NCI-H2029 treated with DMSO at 0.1 percent for 48 hours (cell line): ENCODE measurements at places on chromosomes 2 and 18.

GRCh38 chr2:8196316-8196715 is 485.5 kb upstream of the ID2 start:
- no peak for DNase-seq

DNA sequence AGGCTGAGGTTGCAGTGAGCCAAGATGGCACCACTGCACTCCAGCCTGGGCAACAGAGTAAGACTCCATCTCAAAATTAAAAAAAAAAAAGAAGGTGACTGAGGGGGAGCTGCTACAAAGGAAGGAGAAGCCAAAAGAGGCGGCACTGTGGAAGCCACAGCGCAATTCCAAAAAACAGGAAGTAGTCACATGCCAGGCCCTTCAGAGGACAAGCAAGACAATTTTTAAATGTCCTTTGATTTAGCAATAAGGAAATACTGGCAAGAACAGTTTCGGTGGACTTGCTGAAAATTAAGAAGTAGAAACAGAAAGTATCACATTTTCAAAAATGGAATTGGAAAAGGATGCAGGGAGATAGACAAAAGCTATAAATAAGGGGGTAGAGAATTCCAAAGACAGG is 122.8 kb downstream of the OSBPL1A start:
- no peak for DNase-seq

DNA sequence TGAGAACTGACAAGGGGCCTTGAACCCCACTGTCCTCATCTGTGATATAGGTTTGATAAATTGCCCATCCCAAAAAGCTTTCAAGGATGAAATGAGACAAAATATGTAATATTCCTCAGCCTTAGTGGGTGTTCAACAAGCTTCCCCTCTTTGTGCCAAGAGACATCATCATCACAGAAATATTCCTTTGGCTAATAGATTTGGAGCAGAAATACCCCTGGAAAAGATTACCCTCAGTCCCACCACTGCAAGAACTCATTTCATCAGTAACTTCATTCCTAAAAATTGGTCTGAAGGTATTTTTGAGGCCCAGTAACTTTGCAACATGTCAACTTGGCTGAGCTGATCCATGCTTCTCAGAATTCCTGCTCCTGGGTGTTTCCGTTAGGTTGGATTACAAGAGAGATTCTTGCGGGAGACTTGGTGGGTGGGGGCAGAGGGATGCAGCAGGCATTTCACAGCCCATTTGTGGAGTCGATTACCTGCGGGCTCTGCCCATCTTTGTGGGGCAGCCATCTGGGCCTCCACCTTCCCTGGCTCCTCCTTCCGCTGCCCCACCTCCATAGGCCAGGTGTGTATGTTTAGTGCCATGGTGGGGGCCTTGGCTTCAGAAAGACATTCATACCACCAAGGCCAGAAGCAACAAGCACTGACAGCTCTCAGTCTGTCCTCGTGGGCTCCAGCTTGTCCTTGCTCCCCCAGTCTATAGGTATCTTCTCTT is 263.9 kb downstream of the GLI2 start:
- no peak for DNase-seq

DNA sequence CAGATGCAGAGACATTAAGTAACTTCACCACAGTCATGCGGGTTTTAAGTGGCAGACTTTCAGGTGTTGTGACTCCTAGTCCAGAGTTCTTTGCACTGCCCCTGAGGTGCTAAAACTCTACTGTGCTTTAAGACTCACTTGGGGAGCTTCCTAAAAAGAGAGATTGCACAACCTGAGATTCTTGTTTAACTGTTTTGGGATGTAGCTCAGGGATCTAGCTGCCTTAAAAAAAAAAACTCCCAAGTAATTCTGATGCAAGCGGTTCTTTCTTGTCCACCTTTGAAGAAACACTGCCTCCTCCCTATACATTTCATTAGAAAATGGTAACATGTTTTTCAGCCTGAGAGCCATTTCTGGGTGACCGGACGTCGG is 13.0 kb downstream of the IL37 start:
- DNase-seq = no peak

DNA sequence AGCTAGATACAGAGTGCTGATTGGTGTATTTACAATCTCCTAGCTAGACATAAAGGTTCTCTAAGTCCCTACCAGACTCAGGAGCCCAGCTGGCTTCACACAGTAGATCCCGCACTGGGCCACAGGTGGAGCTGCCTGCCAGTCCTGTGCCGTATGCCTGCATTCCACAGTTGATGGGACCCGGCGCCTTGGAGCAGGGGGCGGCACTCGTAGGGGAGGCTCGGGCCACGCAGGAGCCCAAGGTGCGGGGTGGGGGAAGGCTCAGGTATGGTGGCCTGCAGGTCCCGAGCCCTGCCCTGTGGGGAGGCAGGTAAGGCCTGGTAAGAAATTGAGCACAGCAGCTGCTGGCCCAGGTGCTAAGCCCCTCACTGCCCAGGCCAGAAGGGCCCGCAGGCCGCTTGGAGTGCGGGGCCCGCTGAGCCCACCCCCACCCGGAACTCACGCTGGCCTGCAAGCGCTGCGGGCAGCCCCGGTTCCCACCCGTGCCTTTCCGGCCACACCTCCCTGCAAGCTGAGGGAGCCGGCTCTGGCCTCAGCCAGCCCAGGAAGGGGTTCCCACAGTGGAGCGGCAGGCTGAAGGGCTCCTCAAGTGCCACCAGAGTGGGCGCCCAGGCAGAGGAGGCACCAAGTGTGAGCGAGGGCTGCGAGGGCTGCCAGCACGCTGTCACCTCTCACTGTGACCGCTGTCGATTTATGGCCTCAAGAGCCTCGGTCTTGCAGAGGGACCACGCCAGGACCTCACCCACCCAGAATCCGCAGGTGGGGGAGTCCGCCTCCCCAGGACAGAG is 76.5 kb downstream of the MEX3C start:
- no peak for DNase-seq

GRCh38 chr2:166494140-166494624 is at the start of gene SCN7A:
SCN7A (minus strand) TSS chr2:166494249; CDS start chr2:166477696, 16,553 bp downstream.
- DNase-seq = peak; percentile 18

- no peak for DNase-seq
These were observed 28.0 kb upstream of the SCYGR1 start for GRCh38 chr2:227415538-227416424.

GRCh38 chr2:232927793-232928550 is 57.9 kb downstream of the SNORC start:
- DNase-seq = no peak

- DNase-seq = no peak
These were observed 248.9 kb downstream of the GLI2 start for GRCh38 chr2:120984452-120985173.

GRCh38 chr2:240126731-240127130 is 9.4 kb downstream of the COPS9 start:
- DNase-seq = no peak

- no peak for DNase-seq
These were observed 27.8 kb upstream of the REL start for GRCh38 chr2:60853531-60853930.

GRCh38 chr2:219448776-219449341 is 14.2 kb downstream of the SPEG start:
- DNase-seq = no peak

DNA sequence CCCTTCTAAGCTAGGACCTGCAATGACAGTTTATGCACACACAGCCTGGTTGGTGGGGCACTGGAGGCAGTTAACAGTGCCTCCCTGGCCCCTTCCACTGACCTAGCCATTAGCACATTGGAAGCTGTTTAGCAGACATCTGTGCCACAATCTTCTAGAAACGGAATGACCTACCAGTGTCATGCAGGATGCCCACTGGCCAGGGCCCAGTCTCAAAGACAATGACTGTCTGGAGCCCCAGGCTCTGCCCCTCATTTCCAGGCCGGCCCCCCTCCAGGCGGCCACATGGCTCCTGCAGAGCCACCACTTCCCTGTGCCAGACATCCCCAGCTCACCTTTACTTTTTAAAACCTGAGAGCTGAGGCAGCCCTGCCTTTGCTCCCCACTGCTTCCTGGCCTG is 123.5 kb upstream of the CAPN13 start:
- DNase-seq = no peak

DNA sequence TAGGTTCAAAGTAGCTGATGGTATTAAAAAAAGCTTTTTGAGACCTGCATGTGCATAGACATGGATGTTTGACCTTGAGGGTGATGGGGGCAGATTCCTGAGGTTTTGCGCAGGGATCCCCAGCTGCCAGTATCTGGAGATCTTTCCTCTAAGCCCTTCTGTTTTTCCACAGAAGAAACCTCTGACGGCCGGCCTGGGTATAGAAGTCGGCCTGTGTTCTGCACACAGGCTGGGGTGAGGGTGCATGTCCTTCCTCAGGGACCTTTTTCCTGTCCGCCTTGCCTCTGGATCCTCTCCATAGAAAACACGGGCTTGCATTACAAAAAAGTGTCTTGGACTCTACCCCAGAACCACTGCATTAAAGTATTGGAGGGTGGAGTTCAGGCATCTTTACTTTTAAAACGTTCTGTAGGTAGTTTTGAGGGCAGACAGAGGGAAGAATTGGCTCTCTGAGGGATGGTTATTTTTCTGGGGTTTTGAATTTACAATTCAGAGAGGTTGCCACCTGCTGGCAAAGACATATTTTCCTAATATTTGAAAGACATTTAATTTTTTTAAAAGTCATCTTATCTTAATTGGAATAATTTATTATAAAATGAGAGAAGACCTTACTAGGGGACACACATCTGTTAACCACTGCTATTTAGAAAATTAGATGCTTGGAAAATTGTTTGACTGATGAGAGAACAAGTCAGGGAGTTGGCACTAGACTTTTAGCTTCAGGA is 350.6 kb downstream of the DCDC2C start:
- no peak for DNase-seq

GRCh38 chr2:239046822-239047221 is 198.9 kb downstream of the TWIST2 start:
- no peak for DNase-seq

GRCh38 chr2:60095202-60095815 is 458.1 kb downstream of the BCL11A start:
- DNase-seq = no peak

GRCh38 chr2:100146657-100146960 is 4.2 kb upstream of the AFF3 start:
- DNase-seq = no peak

DNA sequence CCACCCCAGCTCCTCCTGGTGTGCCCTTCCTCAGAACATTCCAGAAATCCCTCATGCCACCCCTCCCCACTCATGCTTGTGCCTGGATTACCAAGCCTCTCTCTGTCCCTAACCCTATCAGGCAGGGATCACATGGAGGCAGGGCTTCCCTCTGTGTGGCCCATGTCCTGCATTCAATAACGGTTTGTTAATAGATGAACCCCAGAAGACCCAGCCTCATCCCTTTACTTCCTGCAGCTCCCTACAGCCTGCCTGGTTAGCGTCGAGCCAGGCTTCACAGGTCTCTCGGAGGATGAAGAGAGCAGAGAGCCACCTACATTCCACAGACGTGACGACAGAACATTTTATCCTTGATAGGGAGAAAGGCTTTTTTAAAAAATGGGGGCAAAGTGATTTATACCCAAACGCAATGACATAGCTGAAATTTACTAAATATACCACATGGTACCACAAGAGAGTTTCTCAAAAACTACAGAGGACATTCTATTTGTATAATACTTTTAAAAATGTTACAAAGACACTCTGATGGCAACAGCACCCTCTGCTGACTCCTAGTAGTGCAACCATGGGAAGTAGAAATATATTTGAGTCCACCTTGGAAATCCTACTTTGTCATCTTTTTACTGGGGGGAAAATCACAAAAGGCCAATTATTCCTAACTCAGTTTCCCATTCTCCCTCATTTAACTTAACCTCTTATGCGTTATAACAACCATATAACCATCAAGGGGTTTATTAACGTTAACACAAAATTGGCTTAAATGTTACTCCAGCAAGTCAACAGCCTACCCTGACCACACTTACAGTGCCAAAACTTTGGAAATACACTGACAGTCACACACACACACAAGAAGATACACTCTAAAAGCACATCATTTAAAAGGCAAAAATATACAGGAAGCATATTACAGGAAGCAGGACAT is 30.7 kb downstream of the FBXO15 start:
- DNase-seq = no peak

GRCh38 chr2:55163274-55163721 is 68.8 kb downstream of the CLHC1 start:
- no peak for DNase-seq

- DNase-seq = no peak
These were observed 665.2 kb upstream of the NRXN1 start for GRCh38 chr2:51697095-51697494.

DNA sequence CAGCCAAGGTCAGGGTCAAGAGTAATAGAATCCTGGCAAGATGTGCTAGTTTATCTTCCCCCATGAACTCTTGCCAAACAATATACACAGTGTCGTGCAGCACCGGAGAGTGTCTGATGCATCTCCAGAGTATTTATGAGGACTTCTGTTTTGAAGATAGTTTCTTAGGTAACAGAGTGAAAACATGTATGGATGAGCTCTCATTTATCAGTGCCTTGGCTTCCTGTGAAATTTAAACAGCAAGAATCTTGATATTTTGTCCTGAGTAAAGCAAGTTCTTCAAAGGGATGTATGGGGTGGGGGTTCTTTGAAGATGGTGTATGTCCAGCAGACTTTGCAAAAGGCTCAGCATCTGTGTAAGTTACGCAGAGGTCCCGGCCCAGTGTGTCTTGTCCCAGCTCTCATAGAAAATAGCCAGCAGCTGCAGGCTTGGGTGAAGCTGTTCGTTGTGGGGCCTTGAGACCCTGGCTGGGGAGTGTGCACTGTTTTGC is 361.0 kb upstream of the NT5C1B start:
- DNase-seq = no peak

GRCh38 chr2:189641590-189641989 is 19.7 kb upstream of the ASNSD1 start:
- DNase-seq = no peak

- no peak for DNase-seq
These were observed 30.5 kb upstream of the MAP3K20 start for GRCh38 chr2:173045181-173045580.

- DNase-seq = no peak
These were observed 10.2 kb downstream of the CYRIA start for GRCh38 chr2:16655445-16655837.

- no peak for DNase-seq
These were observed 105.3 kb upstream of the FOSL2 start for GRCh38 chr2:28287256-28287915.

DNA sequence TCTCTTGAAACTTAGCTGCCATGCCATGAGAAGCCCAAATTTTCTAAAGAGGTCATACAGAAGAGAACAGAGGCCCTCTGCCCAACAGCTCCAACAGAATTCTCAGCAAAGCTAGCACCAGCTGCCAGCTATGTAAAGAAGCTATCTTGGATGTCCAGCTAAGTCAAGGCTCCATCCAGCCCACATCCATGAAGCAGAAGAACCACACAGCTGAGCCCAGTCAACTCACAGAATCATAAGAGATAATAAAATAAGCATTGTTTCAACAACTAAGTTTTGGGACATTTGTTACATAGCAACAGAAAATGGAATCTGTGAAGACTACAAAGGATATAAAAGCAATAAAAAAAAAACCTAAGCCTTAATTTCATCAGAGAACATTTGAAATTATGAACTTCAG is 434.3 kb downstream of the TXNL1 start:
- DNase-seq = no peak

DNA sequence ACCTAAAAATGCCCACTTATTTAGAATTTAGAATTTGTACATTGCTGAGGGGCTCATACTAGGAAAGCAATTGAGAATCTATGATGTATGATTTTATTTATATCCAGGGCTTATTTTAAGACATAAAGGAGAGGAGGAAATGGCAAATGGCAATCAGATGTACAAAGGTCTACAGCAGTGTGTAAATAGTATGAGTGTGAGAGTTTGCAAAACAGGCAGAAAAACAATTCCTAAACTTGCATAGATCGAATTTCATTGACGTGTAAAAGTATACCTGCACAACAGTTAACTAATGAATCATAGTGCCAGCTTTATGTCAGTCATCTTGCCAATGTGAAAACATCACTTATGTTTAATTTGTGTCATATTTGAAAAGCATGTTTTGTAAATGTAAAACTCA is 718.7 kb upstream of the GCFC2 start:
- DNase-seq = no peak
